ENCODE measurements at places on chromosomes 7 and 10.

DNA sequence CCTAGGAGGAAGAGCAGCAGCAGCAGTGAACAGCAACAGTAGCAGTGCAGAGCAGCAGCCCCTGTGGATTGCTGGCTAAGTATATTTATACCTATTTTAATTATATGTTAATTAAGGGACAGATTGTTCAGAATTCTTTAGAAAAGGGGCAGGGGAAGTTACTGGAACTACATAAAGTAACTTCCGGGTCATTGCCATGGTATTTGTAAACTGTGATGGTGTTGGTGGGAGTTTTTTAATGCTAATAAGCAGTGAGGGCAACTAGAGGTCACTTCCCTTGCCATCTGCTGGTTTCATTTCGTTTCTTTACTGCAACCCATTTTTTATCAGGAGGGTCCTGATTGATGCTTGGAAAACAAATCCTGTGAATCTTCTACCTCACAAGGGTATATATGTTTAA, 229.8 kb upstream of the PODXL start:
- no peak for DNase-seq

- no peak for DNase-seq
These were observed 7.8 kb downstream of the PRKAG2 start for GRCh38 chr7:151869109-151869428.

- DNase-seq: no peak
These were observed 210.8 kb downstream of the CCSER2 start for GRCh38 chr10:84539216-84539615.

GRCh38 chr7:28044825-28045224, 135.8 kb downstream of the JAZF1 start:
- no peak for DNase-seq

GRCh38 chr7:65927489-65928448, 54.2 kb downstream of the GUSB start:
- DNase-seq: no peak

DNA sequence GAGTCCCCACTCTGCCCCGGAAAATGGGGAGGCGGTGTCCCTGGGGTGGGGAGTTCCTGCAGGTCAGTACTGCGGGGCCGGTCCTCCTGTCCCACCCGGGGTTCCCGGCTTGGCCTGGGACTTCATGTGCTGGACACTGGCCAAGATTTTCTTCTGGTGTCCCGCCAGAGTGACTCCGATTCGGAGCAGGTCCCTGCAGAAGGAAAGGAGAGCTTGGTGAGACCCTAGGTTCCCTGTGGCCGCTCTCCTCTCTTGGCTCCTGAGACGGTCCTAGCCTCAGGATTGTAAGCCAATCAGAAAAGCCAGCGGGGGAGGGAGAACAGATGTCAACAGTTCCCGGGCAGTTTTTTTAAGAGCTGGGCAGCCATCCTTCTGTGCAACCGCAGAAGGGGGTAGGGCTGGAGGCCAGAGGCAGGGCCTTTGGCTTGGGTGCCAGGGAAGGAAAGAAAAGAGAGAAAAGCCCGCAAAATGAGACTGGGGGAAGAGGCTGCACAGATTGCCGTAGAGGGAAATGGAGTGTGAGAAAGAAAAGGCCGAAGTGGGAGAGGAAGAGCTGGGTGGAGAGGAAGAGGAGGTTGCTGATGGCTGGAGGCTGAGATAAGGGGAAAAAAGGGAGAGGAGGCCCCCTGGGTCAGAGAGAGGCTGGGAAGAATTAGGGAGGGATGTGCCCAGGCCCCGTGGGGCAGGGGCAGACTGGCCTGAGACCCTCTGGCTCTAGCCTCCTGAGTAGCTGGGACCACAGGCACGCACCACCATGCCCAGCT, 23.7 kb downstream of the EPHB4 start:
- DNase-seq: peak; percentile 92

GRCh38 chr10:130128062-130128781, 8.0 kb upstream of the GLRX3 start:
- DNase-seq: no peak

DNA sequence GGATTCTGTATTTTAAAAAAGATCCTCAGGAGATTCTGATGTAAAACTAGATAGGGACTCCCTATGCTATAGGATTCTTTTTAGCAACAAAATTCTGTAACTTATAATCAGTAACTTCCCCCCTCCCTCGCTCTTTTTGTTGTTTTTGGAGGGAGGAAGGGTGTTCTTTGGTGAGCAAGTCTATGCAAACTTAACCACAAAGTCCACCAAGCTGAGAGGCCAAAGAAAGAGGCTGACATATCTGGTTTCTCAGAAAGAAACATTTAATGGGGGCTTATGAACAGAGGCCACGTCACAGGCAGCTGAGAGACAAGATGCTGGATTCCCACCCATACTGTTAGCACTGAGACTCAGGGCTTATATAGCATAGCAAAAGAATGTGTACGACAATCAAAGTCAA, 14.3 kb upstream of the ABCB5 start:
- no peak for DNase-seq

DNA sequence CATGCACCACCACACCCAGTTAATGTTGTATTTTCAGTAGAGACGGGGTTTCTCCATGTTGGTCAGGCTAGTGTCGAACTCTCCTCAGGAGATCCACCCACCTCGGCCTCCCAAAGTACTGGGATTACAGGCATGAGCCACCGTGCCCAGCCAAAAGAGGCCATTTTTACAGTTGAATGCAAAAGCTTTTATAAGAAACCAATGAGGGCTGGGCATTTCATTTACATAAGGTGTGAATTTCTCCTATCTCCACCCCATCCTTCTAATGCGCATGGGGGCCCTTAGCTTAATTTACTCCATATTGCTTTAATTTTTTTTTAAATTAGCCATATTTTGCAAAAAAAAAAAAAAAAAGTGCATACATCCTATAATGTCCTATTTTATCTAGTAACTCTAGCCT, 25.1 kb upstream of the EIF4H start:
- DNase-seq: no peak

DNA sequence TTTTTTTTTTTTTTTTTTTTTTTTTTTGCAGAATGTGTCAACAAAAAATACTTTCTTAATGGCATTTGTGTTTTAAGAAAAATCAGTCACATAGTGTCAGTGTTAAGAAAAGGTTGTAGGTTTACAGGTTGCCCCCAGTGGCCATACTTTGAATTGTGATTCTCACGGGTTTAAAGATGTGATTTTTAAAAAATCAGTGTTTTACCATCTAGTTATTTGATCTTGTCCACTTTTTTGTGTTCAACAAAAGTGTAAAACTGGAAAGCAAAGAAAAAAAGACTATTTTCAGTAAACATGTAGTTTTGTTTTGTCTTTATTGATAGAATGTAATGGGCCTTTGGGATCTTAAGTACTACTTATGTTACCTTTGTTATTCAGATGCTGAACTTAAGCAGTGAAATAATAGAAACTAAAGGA, 25.7 kb downstream of the SUV39H2 start:
- peak; percentile 22 for DNase-seq

- no peak for DNase-seq
These were observed 1.9 kb downstream of the BNIP3 start for GRCh38 chr10:131979821-131980270.

- no peak for DNase-seq
These were observed 38.2 kb downstream of the NCAPG2 start for GRCh38 chr7:158666401-158666800.

- no peak for DNase-seq
These were observed 133.2 kb downstream of the DNAJB6 start for GRCh38 chr7:157470017-157470322.

- DNase-seq: no peak
These were observed 55.7 kb downstream of the ST7 start for GRCh38 chr7:117008886-117009531.

DNA sequence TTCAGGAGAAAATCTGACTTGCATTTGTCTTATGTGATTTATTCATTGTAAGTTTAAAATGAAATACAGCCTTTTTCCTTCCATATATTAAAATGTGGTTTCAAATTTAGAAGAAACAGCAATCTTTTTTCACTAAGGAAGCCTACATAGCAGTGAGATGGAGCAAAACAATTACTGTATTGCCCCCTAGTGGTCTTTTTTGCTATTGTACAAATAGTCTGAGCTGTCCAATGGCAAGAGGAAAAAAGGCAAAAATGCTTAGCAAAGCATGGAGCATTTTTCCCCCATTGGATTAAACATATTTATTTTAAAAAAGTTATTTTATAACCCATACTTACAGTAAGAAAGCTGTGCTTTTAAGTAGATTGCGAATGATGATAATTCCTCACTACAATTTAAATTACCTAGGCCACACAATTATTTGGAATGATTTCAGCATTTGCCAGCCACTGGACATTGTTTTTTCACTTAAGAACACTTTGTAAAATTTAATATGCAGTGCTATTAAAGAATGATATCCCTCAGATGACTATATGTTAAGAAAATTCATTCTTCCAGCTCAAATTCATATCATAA, 119.5 kb downstream of the CPED1 start:
- DNase-seq: peak; percentile 34

DNA sequence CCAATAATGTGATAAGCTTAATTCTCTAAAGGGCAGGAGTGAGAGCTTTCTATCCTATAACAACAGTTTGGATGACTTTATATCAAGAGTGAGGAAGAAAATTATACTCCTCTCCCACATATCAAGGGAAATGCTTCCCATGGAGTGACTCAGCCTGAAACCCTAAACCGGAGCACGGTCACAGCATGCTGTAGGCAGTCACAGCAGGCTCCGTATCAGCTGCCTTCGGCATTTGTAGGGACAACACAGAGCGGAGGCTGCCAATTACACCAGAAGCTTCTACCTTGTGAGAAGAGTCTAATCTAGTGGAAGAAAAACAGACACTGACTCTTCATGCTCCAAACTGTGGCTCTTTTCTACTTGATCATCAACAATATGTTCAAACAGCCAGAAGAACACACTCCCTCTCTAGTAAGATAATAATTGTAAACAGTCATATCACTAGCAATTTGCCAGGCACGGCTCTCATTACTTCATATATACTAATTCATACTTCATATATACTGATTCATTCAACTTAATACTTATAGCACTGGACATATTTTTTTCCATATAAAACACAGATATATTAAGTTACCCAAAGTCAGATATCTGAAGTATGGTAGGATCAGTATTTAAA, 65.9 kb downstream of the DGKB start:
- DNase-seq: no peak

DNA sequence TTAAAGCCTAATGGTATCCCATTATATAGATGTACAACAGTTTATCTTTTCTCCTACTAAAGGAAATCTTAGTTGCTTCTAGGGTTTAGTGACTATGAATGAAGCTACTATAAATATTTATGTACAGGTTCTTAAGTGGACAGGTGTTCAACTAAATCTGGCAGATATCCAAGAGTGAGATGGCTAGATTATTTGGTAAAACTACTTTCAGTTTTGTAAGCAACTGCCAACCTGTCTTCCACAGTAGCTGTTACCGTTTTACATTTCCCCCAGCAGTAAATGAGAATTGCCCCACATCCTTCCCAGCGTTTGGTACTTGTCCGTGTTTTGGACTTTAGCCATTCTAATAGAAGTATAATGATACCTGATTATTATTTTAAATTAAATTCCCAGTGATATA, 144.9 kb upstream of the MAGI2 start:
- DNase-seq: no peak

GRCh38 chr7:142349670-142350405, 92.0 kb upstream of the PRSS58 start:
- DNase-seq: no peak

DNA sequence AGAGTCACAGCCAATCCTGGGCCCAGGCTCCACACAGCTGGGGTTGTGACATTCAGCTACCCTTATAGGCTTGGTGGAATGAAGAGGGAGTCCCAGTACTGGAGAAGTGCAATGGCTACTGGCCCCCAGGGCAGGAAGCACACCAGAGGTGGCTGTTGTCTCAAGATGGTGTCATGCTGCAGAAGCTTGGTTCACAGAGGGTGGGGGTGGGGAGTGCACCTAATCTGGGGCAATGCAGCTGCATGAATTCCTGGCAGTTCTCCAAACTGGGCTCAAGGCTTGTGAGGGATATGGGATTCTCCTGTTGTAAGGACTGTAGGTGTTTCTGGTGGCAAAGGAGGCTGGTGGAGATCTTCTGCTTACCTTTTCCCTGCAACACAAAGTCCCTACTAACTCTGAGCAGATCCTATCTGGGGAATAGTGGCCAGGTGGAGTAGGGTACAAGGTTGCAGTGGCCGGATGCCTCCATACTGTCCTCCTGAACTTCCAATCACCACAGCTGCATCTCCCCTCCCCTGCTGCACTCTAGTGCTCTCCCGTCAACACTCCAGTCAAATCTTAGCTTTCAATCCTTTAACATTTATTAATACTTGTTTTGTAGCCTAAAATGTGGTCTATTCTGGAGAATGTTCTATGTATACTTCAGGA, 27.4 kb upstream of the PLA2G12B start:
- DNase-seq: no peak

GRCh38 chr10:48690791-48691660, 6.4 kb downstream of the WDFY4 start:
- DNase-seq: no peak

GRCh38 chr7:32058002-32058401, 12.2 kb downstream of the PDE1C start:
- DNase-seq: no peak

GRCh38 chr7:139482122-139482521, 1.4 kb downstream of the KLRG2 start:
- no peak for DNase-seq

All from GM20000 (cell line).